ENCODE measurements at places on chromosomes 7 and 10.

DNA sequence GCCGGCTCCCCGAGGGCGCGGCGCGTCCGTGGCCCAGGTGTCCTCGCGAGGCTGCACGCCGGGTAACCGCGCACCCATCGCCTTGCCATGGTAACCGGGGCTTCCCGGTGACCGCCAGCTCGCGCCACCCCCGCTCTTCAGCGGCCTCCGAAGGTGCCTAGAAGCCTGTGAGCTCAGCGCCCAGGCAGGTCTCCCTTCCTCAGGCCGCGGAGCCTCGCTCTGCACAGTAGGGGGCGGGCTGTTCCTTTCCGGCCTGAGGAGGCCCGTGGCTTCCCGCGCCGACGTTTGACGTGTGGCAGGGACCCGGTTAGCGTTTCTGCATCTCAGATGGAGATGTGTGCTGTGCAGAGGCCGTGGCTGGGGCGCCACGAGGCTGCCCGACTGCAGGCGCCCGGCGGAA lies 117.1 kb downstream of the DYNC2I1 start:
- DNase-seq, result peak; percentile 77

DNA sequence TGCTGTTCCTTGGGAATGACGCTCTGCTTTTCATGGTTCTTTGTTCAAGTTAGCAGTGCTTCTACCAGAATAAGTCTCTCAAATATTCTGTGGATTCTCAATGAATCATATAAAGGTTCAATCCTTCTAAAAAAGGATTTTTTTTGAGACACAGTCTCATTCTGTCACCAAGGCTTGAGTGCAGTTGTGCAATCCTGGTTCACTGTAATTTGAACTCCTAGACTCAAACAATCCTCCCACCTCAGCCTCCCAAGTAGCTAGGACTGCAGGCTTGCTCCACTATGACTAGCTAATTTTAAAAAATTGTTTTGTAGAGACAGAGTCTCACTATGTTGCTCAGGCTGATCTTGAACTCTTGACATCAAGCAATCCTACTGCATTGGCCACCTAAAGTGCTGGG lies 64.9 kb upstream of the RELN start:
- no peak for DNase-seq

GRCh38 chr7:44678471-44679179 lies 70.0 kb upstream of the ZMIZ2 start:
- no peak for DNase-seq

DNA sequence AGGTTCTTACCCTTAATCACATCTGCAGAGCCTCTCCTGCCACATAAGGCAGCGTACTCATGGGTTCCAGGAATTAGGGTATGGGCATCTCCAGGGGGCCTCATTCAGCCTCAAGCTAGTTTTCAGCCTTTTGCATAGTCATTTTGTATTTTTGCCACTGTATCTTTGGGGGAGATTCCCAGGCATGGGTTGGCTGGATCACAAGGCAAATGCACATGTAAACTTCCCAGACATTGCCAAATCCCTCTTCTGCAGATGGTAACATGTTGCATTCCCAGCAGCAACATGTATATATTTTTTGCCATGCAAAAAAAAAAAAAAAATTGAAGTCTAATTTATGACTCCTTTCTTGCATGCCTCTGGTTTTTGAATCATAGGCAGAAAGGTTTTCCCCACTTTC lies 595.4 kb upstream of the FOXK1 start:
- DNase-seq, result no peak

GRCh38 chr7:11807000-11807399 lies 25.0 kb downstream of the THSD7A start:
- DNase-seq, result no peak

GRCh38 chr7:151708610-151709009 lies 168.3 kb downstream of the PRKAG2 start:
- no peak for DNase-seq

GRCh38 chr10:110679486-110680272 lies 35.5 kb downstream of the RBM20 start:
- DNase-seq, result peak; percentile 73

- DNase-seq, result no peak
Observed at GRCh38 chr10:3067859-3068179, 471 bp downstream of the PFKP start.

GRCh38 chr7:146146831-146147486 lies 30.4 kb downstream of the CNTNAP2 start:
- DNase-seq, result no peak

DNA sequence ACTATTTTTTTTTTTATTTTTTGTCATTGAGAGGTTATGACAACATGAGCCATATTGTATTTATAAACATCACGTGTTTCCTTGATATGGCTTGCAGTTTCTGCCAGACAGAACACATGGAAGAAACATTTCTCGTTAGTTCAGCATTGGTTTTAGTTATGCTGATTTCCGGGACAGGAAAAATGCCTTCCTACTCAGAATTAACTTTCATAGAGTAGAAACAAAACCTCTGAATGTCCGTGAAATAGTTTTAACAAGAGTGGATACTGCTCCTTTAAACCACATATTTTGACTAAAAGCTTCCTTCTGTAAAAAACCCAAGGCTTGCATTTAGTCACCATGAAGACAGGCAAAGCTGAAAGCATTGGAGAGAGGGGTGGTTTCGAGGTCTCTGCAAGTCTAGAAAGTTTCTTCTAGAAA lies 240.4 kb downstream of the KIAA1217 start:
- DNase-seq, result no peak

GRCh38 chr7:37247861-37248260 lies 200.8 kb downstream of the ELMO1 start:
- no peak for DNase-seq

DNA sequence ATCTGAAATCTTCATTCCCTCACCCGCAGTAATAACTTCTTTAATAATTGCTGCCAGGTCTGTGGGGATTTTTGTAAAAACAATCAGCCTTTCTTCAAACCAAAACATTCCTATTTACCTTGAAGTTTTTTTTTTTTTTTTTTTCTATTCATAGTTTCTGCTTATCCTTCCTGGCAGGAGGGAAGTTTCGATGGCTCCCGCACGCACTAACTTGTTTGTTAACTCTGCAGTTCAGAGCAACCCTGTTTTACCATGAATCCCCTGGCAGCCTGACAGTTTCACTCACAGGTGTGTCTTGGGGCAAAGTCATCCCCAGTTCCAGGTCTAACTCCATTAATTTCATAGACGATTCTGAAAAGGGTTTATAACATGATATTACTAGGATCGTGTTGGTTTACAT lies 149.3 kb downstream of the KLF6 start:
- DNase-seq, result no peak

DNA sequence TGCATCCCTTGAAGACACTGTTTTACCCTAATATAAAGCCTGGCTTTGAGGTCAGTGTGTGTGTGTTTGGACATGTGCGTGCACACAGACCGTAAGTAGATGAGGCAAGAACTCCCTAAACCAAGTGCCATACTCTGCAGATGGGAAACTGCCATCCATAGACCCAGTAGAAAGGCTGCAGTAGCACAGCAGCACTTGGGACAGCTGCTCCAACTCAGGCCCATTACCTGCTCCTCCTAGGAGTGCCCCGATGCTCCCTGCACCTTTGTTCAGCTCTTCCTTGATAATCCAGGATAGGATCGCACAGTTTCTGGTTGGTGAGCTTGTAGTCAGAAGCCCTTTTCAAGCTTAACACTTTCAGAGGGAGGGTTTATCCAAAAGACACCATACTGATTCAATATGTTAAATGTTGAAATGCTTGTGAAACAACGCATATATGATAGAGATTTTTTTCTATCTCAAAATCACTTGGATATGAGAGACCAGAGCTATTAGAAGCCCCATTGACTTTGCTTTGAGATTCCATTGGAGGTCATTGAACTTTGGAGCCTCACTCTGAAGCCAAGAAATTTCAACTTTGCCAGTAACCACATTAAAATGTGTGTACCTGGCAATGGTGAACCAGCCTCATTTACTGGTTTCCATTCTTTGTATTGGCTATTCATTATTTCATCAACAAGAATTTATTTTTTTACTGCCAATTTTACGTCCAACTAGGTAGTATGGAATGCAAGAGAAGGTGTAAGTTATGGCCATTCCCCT lies 757.0 kb upstream of the GALNT17 start:
- no peak for DNase-seq

- DNase-seq, result no peak
Observed at GRCh38 chr7:20279979-20280378, 50.7 kb upstream of the ITGB8 start.

GRCh38 chr7:17472518-17472917 lies 174.1 kb downstream of the AHR start:
- DNase-seq, result no peak

- no peak for DNase-seq
Observed at GRCh38 chr7:158428837-158429753, 158.5 kb downstream of the PTPRN2 start.

- no peak for DNase-seq
Observed at GRCh38 chr7:158924956-158925355, 68.6 kb downstream of the DYNC2I1 start.

DNA sequence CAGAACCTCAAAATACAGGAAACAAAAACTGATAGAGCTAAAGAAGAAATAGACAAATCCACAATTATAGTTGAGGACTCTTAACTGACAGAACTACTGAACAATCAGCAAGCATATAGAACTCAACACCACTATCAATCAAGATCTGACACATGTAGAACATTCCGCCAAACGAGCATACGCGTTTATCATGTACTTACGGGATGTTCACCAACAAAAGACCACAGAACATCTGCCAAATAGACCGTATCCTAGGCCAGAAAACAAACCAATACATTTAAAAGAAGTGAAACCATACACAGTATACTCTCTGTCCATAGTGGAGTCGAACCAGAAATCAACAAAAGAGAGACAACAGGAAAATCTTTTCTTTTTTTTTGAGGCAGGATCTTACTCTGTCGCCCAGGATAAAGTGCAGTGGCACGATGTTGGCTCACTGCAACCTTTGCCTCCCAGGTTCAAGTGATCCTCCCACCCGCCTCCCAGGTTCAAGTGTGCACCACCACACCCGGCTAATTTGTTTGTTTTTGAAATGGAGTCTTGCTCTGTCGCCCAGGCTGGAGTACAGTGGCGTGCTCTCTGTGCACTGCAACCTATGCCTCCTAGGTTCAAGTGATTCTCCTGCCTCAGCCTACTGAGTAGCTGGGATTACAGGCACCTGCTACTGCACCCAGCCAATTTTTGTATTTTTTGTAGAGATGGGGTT lies 5.1 kb downstream of the GNA12 start:
- no peak for DNase-seq

GRCh38 chr10:107269626-107270025 lies 105.1 kb upstream of the SORCS1 start:
- DNase-seq, result no peak

GRCh38 chr10:47019155-47020145 lies 108.2 kb downstream of the PTPN20 start:
- no peak for DNase-seq

GRCh38 chr7:138243430-138243829 lies 167.2 kb downstream of the AKR1D1 start:
- peak; percentile 38 for DNase-seq

- no peak for DNase-seq
Observed at GRCh38 chr10:113493882-113494301, 59.0 kb upstream of the HABP2 start.

DNA sequence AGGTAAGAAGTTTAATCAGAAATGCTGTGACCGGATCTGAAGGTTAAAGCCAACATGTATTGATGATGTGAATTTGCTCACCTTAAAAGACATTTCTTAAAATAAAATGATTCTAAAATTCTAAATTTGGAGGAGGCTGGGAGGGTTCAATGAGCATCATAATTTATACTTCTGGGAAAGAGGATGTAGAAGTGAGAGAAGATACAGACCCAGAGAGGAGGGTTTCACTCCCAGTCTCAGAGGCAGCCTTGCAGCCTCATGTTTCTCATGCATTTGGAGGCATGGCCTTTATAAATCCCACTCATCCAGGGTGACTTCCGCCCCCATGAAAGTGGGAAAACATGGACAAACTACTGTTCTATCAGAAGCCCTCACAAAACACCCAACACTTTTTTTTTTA lies 305.6 kb upstream of the PITRM1 start:
- DNase-seq, result no peak

DNA sequence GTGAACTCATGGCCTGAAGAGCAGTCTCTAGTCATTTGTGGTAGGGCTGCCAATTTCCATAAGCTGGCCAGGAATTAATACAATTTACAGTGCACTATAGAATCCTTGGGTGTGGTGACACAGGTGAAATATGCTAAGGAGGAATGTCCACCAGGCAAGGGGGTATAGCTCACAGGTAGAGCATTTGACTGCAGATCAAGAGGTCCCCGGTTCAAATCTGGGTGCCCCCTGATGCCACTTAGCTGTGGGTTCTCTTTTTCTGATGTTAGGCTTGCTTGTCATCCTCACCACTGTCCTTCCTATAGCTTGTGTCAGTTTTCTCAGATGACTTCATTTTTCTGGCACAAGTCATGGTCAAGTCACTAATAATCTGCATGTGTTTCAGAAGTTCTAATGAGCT lies 108.7 kb downstream of the ZNF467 start:
- no peak for DNase-seq

DNA sequence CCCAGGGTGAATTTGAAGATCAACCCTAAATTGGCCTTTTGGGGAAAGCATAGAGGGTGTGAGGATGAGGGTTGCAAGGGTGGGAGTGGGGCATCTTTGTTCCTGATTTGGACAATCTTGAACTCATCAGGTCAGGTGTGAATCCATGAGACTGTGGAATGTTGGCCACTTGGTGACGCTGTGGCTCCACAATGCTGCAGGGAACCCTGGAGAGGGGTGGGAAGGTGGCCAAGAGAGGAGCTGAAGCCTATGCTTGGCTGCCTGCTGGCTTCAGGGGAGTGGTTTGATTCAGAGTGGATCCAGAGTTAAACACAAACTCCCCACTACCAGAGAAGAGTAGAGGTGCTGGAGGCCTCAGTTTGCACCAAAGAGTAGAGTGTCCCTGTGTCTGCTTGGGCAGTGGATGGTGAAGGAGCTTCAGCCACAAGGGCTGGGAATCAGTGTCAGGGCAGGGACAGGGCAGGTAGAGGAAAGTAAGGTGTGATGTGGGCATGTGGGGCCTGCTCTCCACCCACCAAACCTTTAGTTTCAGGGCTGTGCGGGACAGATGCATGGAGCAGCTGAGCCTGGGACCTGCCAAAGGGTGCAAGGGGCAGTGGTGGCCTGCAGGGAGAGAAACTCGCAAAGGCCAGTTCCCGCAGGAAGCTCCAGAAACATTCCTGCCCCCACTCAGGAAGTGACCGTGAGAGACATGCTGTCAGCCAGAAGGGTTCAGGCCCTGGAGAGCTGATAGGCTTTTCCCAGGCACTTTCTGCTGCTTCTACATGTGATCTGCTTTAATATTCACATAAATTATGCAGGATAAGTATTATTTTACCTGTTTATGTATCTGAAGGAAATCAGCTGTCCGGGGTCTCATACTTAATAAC lies 81.0 kb upstream of the PRSS58 start:
- DNase-seq, result peak; percentile 88

- DNase-seq, result peak; percentile 69
Observed at GRCh38 chr10:110746254-110746826, 102.2 kb downstream of the RBM20 start.

DNA sequence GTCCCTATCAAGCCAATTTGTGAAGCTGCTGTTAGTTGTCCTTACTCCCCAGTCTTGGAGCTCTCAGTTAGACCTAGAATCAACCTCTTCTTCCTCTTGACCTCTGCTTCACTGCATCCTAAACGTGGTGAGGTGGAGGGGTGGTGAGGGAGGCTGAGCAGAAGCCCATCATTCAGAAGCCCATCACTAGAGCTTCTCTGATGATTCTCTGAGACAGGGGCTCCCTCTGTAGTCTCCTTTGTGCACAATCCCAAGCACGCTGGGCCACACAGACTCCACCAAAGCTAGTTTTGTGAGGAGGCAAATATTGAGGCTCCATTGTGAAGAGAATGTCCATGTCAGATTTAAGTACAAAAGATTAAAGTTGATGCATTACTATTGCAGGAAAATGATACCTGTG lies 163.8 kb upstream of the PRSS1 start:
- no peak for DNase-seq

All from glutamatergic neuron (in vitro differentiated cells).